Fibroblast of skin of right biceps (primary cell): ENCODE measurements at places on chromosomes 7 and 10.

DNA sequence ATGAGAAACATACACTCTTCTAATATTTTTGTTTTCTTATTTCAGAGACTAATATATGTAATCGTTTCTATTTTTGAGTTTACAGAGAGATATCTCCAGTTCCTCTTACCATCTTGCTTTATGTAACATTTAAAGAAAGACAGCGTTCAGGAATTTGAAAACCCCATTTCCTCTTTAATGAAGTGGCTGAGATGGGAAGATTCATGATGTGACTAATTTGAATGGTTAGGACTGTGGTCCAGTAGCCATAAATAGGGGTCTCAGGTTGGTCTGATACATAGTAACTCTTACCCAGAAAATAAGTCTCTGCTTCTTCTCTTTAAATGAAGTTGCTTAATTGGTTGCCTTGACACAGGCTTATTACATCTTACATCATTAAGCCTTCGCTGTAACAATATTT lies 6.9 kb downstream of the KMT2E start:
- DNase-seq: peak; percentile 33

- DNase-seq: peak; percentile 22
Observed at GRCh38 chr10:115129752-115130151, 36.6 kb downstream of the ATRNL1 start.

DNA sequence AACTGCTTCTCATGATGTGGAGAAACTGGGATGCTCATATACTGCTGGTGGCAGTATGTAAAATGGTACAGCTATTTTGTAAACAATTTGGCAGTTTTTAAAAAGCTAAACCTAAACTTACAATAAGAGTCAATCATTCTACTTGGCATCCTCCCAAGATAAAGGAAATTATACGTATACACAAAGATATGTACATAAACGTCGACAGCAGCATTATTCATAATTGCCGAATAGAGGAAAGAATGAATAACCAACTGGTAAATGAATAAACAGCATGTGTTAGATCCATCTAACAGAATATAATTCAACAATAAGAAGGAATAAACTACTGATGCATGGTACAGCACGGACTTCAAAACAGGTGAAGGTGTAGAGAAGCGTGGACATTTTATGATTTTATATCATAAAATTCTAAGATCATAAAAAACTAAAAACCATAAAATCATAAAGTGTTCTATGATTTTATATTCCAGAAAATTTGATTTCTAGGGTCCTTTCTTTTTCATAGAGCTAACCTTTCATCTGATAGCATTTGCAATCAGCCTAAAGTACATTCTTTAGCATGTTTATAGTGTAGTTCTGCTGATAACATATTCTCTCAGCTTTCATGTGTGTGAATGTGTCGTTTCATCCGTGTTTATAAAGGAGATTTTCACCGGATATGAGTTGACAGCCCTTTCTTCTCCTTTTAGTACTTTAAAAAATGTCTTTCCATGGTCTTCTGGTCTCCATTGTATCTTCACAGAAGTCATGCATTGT lies 261.5 kb downstream of the DIP2C start:
- no peak for DNase-seq

DNA sequence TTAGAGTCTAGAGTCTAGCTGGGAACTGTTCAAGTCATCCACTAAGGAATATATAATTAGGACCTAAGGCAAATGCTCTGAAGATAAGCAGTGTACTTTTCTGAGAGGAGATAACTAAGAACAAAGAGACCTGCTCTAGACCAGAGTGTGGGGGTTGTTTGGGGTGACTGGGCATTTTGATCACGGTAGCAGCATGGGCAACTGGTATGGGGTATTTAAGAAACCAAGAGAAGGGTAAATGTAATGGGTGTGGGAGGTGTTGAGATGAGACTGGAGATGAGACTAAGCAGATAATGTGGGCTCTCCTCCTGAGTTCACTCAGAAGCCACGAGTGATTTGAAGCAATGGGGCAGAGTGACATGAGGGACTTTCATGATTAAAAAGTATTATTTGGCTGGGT lies 1082.9 kb downstream of the GATA3 start:
- no peak for DNase-seq

GRCh38 chr10:24544776-24545175 lies 178.9 kb downstream of the ARHGAP21 start:
- no peak for DNase-seq

DNA sequence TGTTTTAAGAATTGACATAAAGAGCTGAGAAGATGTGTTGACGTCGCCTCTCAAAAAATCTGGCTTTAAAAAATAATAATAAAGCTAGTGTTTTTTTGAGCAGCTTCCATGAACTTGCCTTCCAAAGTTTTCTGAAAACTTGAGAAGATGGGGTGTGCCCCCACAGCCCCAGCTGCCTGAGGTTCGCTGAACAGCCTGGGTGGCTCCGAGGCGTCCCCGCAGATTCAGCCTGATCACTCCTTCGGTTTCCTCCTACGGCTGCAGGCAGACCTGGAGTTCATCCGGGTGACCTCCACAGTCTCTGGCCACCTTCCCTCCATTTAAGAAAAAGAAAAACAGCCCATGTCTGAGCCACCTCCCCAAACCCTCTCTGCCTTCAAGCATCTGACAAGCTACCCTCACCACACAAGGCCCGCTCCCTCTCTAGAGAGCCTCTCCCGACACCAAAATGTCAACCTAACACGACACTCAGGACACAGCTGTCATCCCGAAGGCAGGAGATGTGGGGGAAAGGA lies 177.8 kb downstream of the PTPRN2 start:
- no peak for DNase-seq

DNA sequence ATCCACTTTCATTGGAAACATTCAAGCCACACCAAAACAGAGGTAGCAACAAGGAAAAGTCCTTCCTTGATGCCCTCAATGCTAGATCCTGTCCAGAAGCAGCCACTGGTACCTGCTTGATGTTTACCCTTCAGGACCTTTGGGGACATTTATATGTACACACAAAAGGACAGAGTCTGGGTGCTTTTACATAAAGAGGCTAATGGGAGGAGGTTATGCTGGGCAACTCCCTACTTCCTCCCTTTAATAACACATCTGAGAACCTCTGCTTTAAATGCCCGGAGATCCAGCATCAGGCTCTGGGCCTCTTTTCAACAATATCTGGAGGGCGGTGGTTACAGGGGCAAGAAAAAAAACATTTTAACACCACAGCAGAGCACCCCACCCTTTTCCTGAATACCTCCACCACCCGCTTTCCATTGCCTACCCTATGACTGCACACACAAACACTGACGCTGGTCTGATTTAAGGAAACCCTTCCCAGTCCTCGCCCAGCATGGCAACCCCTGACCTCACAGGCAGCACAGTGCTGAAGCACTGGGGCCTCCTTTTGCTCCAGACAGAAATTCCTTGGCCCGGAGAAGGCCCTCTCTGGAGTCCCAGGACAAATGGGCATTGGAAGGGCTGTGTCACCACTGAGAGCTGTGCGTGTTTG lies 39.3 kb upstream of the DUSP5 start:
- DNase-seq: no peak

- DNase-seq: no peak
Observed at GRCh38 chr10:78448994-78449418, 415.3 kb downstream of the RPS24 start.

- no peak for DNase-seq
Observed at GRCh38 chr7:41731493-41732435, 28.9 kb upstream of the INHBA start.

DNA sequence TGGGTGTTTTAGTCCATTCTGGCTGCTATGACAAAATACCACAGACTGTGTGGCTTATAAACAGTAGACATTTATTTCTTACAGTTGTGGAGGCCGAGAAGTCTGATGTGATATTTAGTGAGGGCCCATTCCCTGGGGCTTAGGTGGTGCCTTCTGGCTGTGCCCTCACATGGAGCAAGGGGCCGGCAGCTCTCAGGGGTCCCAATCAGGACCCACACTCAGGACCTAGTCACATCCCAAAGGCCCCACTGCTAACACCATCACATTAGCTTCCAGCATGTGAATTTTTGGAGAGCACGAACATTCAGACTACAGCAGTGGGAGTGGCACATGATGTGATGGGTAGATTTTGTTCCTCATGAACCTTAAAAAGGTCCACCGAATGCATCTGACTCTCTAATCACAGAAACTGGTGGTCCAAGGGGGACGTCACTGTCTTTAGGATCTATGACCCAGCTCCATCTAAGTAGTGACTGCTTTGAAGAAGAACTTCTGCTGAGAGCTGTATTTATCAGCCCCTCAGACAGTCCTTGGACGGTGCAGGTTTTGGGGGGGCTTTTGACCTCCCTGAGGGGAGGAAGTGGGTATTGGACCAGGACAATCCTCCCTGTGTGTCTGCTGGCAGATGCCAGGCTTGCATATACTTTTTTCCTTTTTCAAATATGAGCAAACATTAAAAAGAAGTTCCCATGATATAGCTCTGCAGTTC lies 154.5 kb upstream of the ZNF32 start:
- DNase-seq: no peak

GRCh38 chr7:127937066-127937680 lies 94.1 kb downstream of the LRRC4 start:
- no peak for DNase-seq

DNA sequence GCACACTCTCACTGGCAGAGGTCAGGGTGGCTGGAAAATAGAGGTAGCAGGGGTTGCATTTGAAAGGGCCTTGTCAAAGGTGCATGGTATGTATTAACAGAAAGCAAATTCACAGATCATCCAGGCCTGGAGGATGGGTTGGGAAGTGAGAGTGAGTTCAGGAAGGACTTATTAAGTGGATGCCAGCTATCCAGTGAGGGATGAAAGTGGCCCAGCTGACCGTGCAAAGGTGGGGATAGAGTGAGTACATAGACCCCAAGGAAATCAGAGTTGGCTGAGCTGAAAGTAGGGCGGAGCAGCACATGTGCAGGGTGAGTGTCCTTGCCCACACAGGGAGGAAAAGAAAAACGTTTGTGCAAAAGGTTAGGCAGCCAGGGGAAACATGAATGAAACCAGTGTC lies 58.1 kb downstream of the HECW1 start:
- DNase-seq: no peak

GRCh38 chr10:8967061-8967460 lies 912.6 kb downstream of the GATA3 start:
- DNase-seq: peak; percentile 26

DNA sequence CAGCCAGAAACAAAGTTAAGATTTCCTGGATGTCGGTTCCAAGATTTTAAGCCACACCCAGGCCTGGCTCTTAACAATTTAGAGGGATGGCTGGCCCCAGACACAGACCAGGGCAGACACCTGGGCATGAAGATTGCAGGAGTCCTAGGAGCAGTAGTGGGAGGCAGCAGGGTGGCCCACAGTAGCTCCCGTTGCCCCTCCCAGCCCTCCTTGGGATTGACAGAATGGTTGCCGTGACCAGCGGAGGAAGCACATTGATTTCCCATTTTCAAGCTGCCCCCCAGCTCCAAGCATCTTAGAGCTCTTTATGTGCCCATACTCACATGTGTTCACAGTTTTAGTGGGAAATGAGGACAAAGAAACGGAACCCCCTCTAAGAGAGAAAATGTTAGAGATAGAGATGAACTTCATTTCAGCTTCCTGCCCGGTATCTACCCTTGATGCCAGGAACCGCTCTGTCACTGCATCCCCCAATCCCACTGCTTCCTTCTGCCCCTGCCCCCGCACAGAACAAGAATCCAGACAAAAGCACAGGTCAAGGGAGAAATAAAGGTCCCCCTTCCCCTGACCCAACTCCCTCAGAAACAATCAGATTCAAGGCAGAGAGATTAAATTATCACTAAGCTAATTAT lies 101.1 kb downstream of the PLXNA4 start:
- DNase-seq: no peak

DNA sequence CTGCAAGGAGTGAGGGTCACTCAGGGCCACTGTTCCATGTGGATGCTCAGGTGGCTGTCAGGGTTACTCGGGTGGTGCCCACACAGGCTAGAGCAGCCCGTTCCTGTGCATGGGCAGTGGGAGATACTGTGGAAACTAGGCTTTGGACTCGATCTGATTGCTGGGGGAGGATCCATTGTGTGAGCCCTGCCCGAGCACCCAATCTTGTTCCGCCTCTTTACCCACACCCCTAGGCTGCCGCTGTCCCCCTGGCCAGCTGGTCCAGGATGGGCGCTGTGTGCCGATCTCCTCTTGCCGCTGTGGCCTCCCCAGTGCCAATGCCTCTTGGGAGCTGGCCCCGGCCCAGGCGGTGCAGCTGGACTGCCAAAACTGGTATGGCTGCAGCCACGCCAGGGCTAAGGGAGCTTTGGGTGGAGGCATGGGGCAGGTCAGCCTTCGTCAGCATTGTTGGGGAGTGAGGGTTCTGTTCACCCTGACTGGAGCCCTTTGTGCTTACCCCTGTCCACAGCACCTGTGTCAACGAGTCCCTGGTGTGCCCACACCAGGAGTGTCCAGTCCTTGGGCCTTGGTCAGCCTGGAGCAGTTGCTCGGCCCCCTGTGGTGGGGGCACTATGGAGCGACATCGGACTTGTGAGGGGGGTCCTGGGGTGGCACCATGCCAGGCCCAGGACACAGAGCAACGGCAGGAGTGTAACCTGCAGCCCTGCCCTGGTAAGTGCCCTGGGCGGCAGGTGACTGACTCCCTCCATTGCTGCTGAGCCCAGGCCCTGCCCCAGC lies 12.4 kb upstream of the ZNF862 start:
- DNase-seq: no peak

DNA sequence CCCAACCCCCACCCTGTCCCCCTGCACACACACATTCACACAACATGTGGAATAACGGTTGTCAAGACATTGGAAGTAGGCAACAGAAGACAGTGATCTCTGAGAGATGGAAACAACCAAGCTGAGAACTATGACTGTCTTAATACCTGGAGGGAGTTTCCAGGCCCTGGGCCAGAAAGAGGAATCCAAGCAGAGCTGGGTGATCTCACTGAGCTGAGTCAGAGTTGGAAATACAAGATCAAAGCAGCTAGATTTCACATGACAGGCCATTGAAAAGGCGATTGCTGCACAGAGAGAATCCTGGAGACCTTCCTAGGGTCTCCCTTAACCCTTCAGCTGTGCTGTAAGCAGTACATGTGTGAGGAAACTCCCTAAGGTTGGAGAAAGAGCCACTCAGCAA lies 165.8 kb upstream of the PRSS1 start:
- peak; percentile 88 for DNase-seq

GRCh38 chr7:12638851-12639456 lies 48.5 kb upstream of the ARL4A start:
- peak; percentile 40 for DNase-seq

- DNase-seq: peak; percentile 55
Observed at GRCh38 chr10:15293862-15294842, 76.9 kb downstream of the FAM171A1 start.

GRCh38 chr7:116591202-116592040 lies 66.6 kb downstream of the CAV1 start:
- no peak for DNase-seq

DNA sequence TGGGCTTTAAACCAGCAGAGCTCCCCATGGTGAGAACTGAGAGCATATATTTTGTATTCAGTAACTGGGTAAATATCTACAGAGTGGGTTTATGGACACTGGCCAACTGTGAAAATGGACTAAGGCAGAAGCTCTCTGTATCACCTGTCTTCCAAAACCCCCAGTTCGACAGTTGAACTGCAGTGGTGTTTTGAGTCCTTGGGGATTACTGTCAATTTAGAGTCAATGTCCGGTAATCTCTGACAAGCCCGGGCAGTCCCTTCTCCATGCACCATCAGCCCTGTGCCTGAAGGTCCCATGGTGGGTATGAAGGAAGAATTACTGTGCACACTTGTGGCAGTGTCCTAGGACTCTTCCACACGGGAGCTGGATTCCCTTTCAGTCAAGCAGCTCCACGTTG lies 235.0 kb downstream of the CCSER2 start:
- DNase-seq: no peak
